ENCODE measurements at places on chromosomes 5 and 9.

DNA sequence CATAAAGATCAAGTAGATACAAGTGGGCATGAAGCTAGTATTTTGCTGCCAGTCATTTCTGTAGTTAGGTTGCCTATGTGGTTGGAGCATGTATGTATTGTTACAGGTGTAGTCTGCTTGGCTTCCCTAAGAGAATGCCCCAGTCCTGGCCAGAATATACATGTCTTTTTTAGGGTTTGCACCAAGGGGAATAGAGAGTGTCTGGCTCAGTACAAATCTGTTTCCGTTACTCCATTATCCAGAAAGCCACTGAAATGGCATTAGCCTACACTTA, 23.2 kb downstream of the TGFBR1 start:
- DNase-seq, result no peak

GRCh38 chr9:126125992-126126409, 200.6 kb upstream of the MVB12B start:
- DNase-seq, result no peak

- DNase-seq, result peak; percentile 94
Observed at GRCh38 chr5:112707187-112708102, 30.2 kb upstream of the APC start.

- no peak for DNase-seq
Observed at GRCh38 chr9:37969130-37969529, 65.2 kb upstream of the SLC25A51 start.

GRCh38 chr9:86563936-86564335, 209.7 kb upstream of the TUT7 start:
- DNase-seq, result no peak

DNA sequence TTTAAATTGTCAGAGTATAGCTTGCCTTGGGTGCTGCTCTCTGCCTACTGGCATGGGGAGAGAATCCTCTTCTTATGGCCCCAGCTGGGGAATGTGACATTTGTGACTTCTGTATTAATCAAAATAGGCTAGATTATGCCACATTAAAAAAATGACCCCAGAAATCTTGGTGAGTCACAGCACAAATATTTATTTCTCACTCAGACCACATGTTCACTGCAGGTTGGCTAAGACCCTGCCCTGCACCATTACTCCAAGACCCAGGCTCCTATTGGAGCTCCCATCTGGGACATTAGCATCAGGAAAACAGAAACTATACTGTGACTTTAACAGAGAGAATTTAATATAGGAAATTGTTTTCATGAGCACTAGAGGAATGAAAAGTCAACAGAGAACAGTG, 16.6 kb upstream of the WHRN start:
- DNase-seq, result no peak

- no peak for DNase-seq
Observed at GRCh38 chr5:66708368-66708767, 112.2 kb downstream of the MAST4 start.

- no peak for DNase-seq
Observed at GRCh38 chr9:113876151-113876992, at the start of gene ZNF618. TSS of gene ZNF618 (plus strand) at chr9:113876309. CDS start at chr9:113876381, 72 bp downstream.

DNA sequence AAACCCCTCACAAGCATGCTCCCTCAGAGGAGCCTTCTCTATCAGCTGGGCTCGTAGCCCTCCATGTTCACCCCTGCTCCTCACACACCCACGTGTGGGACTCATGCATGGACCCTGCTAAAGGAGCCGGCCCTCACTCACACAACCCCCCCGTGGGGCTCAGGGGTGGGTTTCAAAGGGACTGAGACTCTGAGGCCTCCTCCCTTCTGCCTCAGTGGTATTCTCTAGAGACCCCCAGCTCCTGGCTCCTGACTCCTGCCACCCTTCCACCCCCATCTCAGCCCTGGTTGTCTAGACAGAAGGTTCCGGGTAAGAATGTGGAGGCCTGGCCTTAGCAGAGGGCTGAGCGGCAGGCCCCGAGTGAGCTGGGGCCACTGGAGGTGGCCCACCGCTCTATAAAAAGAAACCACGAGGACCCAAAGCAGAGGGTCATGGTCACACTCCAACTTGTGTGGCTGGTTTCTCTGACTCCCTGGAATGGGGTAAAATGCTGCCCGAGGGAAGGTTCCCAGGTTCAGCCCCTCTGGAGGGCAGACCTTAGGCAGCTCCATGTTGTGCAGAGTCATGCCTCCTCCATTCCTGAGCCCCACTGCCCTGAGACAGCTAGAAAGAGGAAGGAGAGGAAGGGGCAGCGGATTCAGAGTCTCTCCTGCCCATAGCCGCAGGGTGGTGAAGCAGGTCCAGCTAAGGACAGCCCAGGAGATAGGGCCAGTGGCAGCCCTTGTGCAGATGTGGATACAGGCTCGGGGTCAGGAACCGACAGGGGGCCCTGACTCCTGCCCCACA, 10.8 kb downstream of the SEPTIN8 start:
- DNase-seq, result no peak

- no peak for DNase-seq
Observed at GRCh38 chr9:99785010-99785590, 36.6 kb upstream of the NR4A3 start.

DNA sequence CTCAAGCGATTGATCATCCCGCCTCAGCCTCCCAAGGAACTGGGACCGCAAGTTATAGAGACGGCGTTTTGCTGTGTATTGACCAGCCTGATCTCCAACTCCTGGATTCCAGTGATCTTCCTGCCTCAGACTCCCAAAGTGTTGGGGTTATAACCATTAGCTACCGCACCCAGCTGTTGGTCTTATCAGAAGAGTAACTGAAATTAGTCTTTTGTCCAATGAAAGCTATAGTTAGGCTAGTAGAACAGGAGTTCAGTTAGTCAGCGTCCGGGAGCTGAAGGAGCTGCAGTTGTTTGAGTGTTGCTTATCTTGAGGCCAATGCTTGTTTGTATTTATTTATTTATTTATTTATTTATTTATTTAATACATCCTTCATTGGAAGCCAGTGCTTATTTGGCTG, 3.2 kb upstream of the MIGA2 start:
- no peak for DNase-seq

DNA sequence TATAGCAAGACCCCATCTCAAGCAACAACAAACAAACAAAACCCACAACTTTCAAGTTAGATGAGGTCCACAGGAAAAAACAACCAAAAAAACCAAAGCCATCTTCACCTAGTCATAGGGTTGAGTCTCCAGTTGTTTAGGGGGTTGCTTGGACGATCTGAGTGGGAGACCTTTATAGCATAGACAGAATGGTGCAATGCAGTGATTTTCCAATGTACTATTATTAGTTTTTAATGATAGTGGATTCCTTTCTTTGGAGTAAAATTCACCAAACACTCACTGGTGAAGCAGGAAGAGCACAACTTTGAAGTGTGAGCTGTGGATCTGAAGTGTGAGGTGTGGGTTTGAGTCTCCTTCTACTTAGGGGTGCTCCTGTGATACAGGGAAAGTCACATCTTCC, 67.0 kb upstream of the KLF9 start:
- DNase-seq, result no peak

DNA sequence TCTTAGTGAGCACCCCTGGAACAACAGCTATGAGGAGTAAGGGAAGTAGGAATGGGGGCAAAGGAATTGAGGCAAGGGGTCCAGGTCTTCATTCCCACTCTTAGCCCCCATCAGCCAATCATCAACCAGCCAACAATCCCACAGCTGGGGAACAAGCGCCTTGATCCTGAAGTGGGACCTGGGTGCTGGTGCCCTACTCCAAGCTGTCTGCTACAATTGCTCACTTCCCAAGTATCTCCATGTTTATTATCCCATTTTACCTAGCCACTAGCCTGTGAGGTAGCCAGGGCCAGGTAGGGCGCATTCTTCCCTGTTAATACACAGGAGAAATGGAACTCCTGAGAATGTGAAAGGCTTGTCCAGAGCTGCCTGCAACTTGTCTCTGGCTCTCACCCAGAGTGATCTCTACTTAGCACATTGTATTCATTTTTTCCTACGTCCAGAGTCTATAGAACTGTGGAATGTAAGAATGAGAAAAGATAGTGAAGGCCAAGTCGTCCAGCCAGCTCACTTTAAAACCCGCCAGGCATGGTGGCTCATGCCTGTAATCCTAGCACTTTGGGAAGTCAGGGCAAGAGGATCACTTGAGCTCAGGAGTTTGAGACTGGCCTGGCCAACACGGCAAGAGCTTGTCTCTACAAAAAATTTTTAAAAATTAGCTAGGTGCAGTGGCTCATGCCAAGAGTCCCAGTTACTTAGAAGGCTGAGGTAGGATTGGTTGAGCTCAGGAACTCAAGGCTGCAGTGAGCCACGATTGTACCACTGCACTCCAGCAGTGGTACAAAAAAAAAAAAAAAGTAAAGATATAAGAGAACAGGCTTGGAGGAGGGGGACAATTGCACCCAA, 6.2 kb upstream of the DNAJC18 start:
- no peak for DNase-seq

DNA sequence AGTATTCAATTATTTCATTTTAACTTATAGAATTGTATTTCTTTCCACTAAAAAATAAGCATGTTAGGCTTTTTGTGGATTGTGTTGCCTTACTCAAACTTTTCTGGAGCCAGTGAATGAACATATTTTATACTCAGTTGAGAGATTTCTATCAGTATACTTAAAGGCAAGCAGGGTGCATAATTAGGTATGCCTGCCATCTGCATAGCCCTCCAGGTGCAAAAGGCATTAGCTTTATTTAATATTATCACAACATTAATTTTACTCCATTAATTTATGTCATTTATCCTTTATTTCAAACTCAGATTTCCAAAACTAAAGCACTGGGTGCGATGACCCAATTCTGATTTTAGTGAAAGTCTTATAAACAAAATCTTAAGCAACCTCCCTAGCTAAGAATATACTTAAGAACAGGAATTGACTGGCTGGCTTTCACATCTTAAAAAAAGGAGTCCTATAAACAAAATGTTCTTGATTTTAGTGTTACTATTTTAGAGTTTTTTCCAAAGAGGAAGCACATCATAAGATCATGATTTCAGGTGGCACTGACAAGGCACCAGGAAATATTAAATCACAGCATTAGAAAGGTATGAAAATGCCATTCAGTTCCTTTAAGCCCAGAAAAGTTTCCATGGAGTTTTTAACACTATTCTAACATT, 178.4 kb downstream of the MPDZ start:
- DNase-seq, result no peak

- no peak for DNase-seq
Observed at GRCh38 chr9:79641070-79641469, 69.3 kb downstream of the TLE4 start.

DNA sequence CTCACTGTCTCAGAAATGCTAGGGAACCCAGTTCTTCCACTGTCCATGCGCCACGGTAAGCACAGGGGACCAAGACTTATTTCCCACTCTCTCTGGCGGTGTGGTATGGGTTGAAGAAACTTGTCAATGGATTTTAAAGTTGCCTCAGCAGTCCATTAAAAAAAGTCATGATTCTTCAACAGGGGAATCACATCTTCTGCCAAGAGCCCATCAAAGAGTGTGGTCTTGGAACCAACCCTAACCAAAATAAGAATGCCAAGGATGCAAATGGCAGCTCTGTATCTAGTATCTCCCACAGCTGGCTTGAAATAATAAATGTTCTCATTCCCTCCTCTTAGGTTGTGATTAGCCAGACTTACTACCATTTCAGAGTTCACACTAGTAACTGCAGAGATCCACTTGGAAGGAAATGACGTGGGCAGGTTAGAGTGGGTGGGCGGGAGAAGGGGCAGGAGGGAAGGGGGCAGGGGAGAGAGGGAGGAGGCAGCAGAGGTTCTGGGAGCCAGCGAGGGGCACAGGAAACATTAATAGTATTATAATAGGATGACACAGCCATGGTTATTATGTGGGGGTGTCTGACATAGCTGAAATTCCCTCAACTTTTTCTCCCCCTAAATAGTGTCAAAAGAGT, 17.6 kb downstream of the PTCH1 start:
- DNase-seq, result no peak

- no peak for DNase-seq
Observed at GRCh38 chr5:150218693-150219035, 28.8 kb downstream of the SLC6A7 start.

DNA sequence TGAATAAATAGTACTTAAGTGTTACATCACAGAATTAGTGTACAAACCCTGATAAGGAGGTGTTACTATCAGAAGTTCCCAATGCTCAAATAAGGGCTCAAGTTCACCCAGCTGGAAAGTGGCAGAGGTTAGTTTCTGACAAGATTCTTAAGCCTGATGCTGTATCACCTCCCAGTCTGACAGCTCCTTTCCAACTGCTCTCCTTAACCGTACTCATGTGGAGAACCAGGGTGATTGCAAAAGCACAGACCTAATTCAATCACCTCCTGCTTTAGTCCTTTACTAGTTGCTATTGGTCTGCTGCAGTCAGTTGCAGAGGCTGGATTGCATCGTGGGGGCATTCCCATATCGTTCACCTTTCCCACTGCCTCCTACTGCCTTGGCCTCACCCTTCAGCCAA, 100.4 kb upstream of the ZNF618 start:
- DNase-seq, result no peak

GRCh38 chr9:107732781-107733522, 243.4 kb upstream of the KLF4 start:
- no peak for DNase-seq

GRCh38 chr5:35134278-35135030, 86.7 kb upstream of the AGXT2 start:
- no peak for DNase-seq

- no peak for DNase-seq
Observed at GRCh38 chr9:21906881-21907280, 87.3 kb downstream of the CDKN2A start.

- no peak for DNase-seq
Observed at GRCh38 chr9:71929791-71930440, 18.5 kb downstream of the C9orf85 start.

DNA sequence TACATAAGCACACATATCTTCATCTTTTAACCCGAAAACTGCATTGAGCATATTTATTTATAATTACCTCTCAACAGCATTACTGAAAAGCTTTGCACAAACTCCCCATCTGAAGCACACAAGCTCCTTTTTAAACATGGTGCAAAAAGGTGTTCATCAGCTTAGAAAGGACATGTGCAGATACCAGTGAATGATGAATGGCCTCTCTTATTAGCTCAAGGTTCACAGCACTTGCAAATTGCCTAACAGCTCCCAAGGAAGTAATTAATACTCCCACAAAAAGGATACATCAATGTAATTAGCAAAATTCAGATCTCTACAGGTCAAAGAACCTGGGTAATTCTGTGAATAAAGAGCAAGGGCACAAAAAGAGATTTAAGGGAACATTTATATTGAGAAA, 422.0 kb downstream of the HINT1 start:
- no peak for DNase-seq
